Tracheal epithelial cell (primary cell): ENCODE measurements at places on chromosomes 5 and 9. TPM values are rescaled to one million over a fixed set of nuclear protein-coding genes. Genes with fewer than 3 reads are reported as not detected.

The ARRDC1 gene
- 105 and 178 TPM in 2 replicates for total RNA-seq

The PCDH12 gene
- 0.72 TPM in 1 of 2 replicates, not detected in the other for total RNA-seq

The GALNT12 gene
- 0.85 and 3.6 TPM in 2 replicates for total RNA-seq

The RRAGA gene
- total RNA-seq = 19.4 and 28.0 TPM in 2 replicates

The CDKN2A gene
- 0.64 and 15.7 TPM in 2 replicates for total RNA-seq

The JAKMIP2 gene
- not detected in 2 replicates for total RNA-seq

The ACSL6 gene
- 0.24 TPM in 1 of 2 replicates, not detected in the other for total RNA-seq

The NRARP gene
- total RNA-seq = 10.0 and 15.7 TPM in 2 replicates

The PCDHA1 gene
- total RNA-seq = not detected in 2 replicates

The CATSPER3 gene
- total RNA-seq = under 0.01 TPM in 1 of 2 replicates, not detected in the other

The SEMA6A gene
- 1.7 and 7.2 TPM in 2 replicates for total RNA-seq

The NXNL2 gene
- 1.2 TPM in 1 of 2 replicates, not detected in the other for total RNA-seq

The LCN15 gene
- total RNA-seq = under 0.01 TPM in 1 of 2 replicates, not detected in the other

The BARHL1 gene
- total RNA-seq = not detected in 2 replicates

The KCNN2 gene
- 0.21 TPM in 1 of 2 replicates, not detected in the other for total RNA-seq

The VCAN gene
- total RNA-seq = 16.2 and 145 TPM in 2 replicates

The BAAT gene
- total RNA-seq = 0.24 TPM in 1 of 2 replicates, not detected in the other

The C5orf46 gene
- total RNA-seq = 1.2 TPM in 1 of 2 replicates, not detected in the other

The PAEP gene
- total RNA-seq = not detected in 2 replicates

The PCDHGB6 gene
- 0.48 and 0.64 TPM in 2 replicates for total RNA-seq

The IFNK gene
- not detected in 2 replicates for total RNA-seq

The SLC25A2 gene
- total RNA-seq = not detected in 2 replicates

The GLDC gene
- total RNA-seq = 0.43 and 22.9 TPM in 2 replicates

The FAM78A gene
- 0.72 TPM in 1 of 2 replicates, not detected in the other for total RNA-seq

The CYSTM1 gene
- total RNA-seq = 19.3 and 52.4 TPM in 2 replicates

The RASEF gene
- 9.6 and 13.0 TPM in 2 replicates for total RNA-seq

The PALM2AKAP2 gene
- total RNA-seq = 1.5 and 8.2 TPM in 2 replicates

The POLE3 gene
- 53.7 and 54.7 TPM in 2 replicates for total RNA-seq

The BNC2 gene
- total RNA-seq = under 0.01 and 1.4 TPM in 2 replicates

The PRDM9 gene
- total RNA-seq = under 0.01 TPM in 1 of 2 replicates, not detected in the other

The CER1 gene
- total RNA-seq = not detected in 2 replicates

The DND1 gene
- total RNA-seq = 0.43 TPM in 1 of 2 replicates, not detected in the other

The ZNF367 gene
- 0.85 and 2.2 TPM in 2 replicates for total RNA-seq

The ZDHHC21 gene
- total RNA-seq = 5.8 and 7.0 TPM in 2 replicates

The PDE4D gene
- total RNA-seq = 3.9 and 6.4 TPM in 2 replicates

The PCDH1 gene
- total RNA-seq = 71.6 and 75.2 TPM in 2 replicates
